ENCODE measurements at places on chromosomes 7 and 10.

DNA sequence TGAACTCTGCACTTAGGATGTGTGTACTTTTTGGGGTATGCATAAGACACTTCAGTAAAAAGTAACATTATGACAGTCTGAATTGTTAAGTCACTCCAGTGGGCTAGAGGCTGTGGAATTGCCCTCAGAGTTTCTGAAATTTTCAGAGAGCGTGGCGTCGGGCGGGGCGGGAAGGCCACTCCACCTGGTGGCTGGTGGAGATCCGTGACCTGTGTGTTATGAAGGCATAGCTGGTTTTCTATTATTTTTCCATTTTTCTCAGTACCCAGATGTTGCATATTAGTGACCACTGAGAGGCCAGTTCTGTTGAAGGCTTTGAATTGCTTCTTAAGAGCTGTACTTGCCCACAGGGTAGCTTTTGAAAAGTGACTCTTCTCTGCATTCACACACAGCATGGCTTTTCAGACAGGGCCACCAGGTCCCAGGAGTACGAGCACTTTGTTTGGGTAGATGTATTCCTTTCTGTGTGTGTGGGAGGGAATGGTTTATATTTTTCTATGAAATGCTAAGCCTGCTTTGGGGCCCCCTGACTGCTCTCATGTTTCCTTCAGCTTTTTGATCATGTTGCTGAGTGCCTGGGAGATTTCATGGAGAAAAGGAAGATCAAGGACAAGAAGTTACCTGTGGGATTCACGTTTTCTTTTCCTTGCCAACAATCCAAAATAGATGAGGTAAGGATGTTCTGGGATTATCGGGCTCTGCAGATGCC is 52.3 kb downstream of the TACR2 start:
- no peak for DNase-seq

- DNase-seq = no peak
Measured at GRCh38 chr7:22445140-22445743, 54.7 kb downstream of the STEAP1B start.

DNA sequence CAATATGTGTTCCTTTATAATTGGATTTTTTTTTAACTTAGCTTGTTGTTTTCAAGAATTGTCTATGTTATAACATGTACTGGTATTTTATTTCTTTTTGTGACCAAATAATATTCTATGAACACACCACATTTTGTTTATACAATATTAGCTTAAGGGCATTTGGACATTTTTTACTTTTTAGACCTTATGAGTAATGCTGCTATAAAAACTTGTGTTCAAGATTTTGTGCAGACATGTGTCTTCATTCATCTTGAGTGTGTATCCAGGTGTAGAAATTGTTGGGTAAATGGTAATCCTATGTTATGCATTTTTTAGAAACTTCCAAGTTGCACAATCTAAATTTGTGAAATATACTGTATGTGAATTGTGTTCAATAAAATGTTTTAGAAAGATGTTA is 936.7 kb downstream of the CCSER2 start:
- no peak for DNase-seq

- DNase-seq = no peak
Measured at GRCh38 chr10:63262430-63263073, 129.4 kb downstream of the NRBF2 start.

- DNase-seq = no peak
Measured at GRCh38 chr10:99852481-99853213, 70.2 kb downstream of the ABCC2 start.

- DNase-seq = no peak
Measured at GRCh38 chr7:140304191-140304799, 94.0 kb downstream of the SLC37A3 start.

DNA sequence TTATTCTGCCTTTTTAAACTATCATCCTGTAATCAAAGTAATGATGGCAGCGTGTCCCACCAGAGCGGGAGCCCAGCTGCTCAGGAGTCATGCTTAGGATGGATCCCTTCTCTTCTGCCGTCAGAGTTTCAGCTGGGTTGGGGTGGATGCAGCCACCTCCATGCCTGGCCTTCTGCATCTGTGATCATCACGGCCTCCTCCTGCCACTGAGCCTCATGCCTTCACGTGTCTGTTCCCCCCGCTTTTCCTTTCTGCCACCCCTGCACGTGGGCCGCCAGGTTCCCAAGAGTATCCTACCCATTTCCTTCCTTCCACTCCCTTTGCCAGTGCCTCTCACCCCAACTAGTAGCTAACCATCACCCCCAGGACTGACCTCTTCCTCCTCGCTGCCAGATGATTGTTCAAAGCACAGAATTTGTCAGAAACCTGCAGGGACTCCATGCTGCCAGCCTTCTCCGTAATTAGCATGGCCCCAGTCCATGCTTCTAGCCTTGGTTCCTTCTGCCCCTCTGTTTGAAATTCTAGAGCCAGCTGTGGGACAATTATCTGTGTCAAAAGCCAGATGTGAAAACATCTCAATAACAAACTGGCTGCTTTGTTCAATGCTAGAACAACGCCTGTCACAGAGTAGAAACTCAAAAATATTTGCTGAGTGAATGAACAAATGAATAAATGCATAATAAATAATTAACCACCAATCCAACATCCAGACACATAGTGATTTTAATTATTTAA is 151.7 kb downstream of the EGFR start:
- no peak for DNase-seq

- DNase-seq = no peak
Measured at GRCh38 chr10:83545901-83546391, 593.4 kb upstream of the GHITM start.

DNA sequence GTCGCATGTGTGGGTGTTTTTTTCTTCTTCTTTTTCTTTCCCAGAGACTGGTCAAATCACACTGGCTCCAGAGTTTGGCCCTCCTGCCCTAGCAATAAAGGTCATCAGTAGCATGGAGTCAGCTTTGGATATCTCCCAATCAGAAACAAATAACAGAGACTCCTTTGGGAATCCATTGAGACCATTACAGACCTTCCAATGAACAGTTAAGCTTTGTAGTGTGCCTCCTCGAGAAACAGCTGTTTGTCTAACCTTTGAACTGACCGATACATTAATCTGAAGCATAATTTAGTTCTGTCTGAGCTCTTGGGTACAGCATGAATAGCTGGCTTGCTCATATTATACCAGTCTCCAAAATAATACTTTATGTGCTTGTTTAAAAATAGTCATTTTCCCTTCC is 1103.2 kb downstream of the GATA3 start:
- DNase-seq = no peak

DNA sequence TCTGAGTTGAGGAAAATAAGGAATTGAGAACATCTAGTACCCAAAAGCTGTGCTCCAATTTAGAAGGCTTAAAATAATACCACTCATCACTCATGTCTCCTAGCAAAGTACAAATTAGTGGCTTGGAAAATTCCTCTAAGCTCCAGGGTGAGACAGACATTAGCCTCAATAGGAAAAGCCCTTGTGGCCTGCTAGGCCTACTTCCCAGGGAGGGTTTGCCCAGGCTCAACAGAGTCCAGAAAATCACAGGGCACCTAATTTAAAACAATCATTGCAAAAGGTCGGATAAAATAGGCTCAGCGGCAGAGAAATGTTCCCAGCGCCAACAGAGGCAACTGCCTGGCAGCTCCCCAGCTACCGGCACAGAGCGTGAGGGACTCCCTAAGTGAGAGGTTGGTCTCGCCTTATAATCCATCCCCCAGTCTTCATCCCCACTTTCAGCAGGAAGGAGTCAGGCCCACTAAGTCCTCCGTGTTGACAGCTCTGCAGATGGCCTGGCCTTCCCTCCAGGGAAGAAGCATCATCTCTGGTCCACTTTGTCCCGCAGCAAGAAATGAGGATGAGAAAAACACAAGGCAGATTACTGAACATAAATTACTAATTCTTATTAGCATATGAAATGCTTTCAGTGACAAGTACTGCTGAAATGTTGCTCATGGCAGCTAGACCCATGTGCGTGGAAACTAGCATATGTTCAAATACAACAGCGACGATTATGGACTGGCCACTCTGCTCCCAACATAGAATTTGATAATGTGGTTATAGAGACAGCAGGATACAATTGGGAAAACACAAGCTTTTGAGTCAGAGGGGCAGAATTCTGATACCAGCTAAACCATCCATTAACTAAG is 1177.7 kb upstream of the AUTS2 start:
- no peak for DNase-seq

DNA sequence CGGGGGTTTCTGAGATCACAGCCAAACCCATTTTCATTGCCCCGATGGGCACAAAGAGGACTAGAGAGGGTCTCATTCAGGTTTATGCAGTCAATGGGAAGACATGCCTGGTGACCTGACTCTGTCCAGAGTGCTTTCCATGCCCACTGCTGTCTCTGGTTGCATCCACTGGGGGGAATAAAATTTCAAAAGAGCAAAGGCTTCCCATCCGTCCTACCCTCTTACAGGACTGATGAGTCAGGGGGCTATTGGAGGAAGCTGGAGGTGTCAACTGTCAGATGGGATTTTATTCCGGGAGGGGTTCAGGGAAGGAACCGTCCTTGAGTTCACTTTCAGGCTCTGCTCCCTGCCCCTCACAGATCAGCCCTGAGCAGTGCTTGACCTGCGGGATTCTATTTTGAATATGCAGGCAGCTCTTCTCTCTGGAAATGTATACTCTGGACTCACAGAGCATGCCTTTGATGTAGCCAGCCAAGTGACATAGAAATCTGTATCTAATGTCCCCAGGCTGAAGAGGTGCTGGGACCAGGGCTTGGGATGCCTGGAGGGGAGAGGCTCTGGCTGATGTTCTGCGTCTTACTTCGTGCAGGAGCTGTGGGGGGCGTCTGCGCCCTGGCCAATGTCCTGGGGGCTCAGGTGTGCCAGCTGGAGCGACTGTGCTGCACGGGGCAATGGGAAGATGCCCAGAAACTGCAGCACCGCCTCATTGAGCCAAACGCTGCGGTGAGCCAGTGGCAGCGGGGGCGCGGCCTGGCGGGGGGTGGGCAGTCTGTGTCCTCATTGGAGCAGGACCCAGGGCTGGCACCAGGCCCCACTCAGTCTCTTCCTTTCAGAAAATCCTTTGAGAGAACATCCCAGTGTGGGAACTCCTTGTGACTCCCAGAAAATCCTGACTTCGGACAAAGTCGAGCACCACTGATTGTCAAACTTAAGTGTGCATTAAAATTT is 12.0 kb downstream of the C10orf62 start:
- DNase-seq = no peak

DNA sequence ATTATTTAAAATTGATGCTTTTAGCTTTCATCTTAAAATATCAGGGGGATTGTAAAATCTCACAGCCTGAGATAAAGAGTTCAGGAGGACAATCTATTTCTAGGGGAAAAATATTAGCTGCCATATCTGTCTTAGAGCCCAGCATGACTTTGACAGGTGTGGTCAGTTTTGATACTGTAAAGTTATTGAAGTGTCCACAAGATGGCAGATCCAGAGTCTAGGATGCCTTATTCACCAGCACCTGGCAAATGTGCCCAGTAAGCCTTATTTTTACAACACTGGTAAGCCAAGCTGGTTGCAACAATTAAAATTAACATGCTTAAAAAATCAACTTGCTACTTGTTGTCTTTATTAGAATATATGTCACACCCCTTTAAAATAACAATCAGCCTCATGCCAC is 579.3 kb downstream of the SH2D4B start:
- no peak for DNase-seq

DNA sequence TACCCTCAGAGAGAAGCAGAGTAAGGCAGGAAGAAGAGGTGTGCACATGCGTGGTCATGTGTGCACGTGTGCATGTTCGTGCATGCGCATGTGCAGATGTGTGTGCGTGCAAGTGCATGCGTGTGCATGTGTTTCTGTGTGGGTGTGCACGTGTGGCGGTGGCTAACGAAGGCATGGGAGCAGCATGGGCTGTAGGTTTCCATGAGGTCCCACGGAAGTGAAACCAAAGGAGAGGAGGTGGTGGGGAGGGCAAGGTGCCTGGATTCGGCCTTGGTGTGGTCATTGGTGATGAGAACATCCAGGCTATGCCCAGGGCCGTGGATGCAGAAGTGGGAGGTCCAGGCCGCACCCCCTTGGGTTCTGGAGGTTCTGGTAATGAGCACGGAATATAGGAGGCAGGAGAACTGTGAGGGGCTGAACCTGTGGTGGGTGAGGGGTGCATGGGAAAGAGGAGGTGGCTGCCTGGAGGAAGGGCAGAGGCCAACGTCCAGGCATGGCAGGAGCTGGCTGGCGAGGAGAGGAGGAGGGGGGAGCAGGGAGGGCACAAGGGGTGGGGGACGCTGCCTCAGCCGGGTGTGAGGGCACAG is 2.4 kb upstream of the INPP5A start:
- no peak for DNase-seq

GRCh38 chr7:75624134-75624832 is 114.5 kb downstream of the HIP1 start:
- no peak for DNase-seq

DNA sequence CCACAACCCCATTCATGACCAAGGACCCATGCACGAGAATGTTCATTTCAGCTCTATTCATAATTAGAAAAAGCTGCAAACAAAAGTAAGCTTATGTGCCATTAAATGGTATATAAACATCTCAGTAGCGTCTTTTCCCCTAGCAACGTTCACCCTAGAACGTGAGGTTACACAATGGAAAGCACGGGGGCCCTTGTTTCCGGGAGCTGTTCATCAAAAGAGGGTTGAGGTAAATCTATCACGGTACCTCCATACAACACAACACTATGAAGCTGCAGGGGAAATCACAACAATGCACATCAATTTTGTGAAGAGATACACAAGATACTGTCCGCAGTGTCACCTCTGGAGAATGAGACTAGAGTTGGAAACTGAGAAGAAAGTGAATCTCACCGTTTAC is 80.9 kb upstream of the DDC start:
- no peak for DNase-seq

- no peak for DNase-seq
Measured at GRCh38 chr7:18469316-18469715, 26.2 kb upstream of the HDAC9 start.

- no peak for DNase-seq
Measured at GRCh38 chr10:29608062-29608461, 26.7 kb downstream of the SVIL start.

GRCh38 chr7:131621652-131622051 is 65.2 kb upstream of the PODXL start:
- DNase-seq = no peak

- no peak for DNase-seq
Measured at GRCh38 chr10:17203416-17203815, 1.9 kb upstream of the TRDMT1 start.

GRCh38 chr7:121373177-121373576 is 22.9 kb downstream of the FAM3C start:
- DNase-seq = no peak

GRCh38 chr10:20272608-20273007 is 456.4 kb downstream of the PLXDC2 start:
- DNase-seq = no peak

- DNase-seq = no peak
Measured at GRCh38 chr10:76086761-76087639, 655.6 kb downstream of the LRMDA start.

GRCh38 chr7:5276611-5277010 is 6.1 kb upstream of the SLC29A4 start:
- no peak for DNase-seq

Measured in stimulated activated CD8-positive, alpha-beta memory T cell treated with anti-CD3 and anti-CD28 coated beads, Interleukin-15, amount 100 ng/mL, for 24 hours (primary cell).